ENCODE measurements at places on chromosomes 1 and 21.

GRCh38 chr1:3693321-3693720, 41.0 kb downstream of the TP73 start:
- DNase-seq = no peak

DNA sequence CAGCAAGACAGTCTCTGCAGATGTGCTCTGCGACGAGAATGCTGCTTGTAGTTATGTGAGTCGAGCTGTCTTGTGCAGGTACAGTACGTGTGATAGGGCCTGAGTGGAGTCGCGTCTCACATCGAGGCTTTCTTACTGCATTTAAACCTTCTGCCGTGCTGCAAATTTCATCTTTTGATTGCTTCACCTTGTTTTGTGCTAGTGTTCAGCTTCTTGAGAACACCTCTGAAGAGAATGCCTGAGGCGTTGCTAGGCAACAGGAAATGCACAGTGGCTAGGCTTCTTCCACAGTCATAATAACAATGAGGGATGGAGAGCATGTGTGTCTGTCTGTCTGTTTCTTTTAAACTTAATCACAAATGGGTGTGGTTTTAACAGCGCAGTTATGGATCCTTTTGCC, 52.9 kb downstream of the MRPS6 start:
- DNase-seq = no peak

- peak; percentile 38 for DNase-seq
Measured at GRCh38 chr1:110150330-110151174, at the start of gene SLC6A17. Gene SLC6A17, plus strand, starts transcription at chr1:110150494. Its CDS starts 16,436 bp downstream, at chr1:110166930.

DNA sequence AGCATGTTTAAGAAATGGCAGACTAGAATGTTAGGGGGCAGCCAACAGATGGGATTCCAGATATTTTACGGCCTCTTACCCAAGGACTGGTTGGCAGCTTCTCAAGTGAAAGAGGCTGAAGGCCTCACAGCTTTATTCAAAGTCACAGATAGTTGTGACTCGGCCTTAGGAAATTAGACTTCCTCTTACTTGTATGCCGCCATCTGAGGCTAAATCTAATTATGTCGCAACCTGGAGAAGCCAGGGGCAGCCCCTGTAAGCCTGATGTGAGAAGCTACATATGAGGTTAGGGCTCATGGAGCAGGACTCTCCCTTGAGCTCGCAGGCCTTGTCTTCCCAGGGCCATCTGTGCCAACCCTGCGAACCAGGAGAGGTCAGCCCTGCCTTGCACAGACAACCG, 352.5 kb downstream of the HHAT start:
- no peak for DNase-seq

- DNase-seq = no peak
Measured at GRCh38 chr1:53128401-53128800, 14.0 kb downstream of the SLC1A7 start.

DNA sequence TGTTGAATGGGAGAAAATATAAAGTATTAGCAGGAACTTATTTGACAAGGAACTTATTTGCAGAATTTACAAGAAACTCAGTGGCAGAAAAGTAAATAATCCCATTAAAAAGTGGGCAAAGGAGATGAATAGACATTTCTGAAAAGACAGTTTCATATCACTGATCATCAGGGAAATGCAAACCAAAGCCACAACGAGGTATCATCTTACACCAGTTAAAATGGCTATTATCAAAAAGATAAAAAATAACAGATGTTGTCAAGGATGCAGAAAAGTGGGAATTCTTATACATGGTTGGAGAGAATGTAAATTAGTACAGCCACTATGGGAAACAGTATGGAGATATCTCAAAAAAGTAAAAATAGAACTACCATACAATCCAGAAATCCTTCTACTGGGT, 61.0 kb downstream of the SYT14 start:
- DNase-seq = no peak

DNA sequence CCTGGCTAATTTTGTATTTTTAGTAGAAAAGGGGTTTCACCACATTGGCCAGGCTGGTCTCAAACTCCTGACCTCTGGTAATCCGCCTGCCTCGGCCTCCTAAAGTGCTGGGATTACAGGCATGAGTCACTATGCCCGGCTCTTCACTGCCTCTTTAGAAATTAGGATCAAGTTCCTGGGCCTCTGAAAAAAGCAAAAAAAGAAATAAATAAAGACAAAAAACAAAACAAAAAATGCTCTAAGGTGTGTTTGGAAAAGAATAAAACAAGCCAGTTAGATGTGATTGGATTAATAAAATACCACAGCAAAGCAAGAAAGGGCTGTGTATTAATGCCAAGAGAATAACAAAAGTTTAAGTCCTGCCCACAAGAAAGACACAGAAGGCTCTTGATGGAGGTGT, 4.2 kb upstream of the ABCB10 start:
- DNase-seq = no peak

DNA sequence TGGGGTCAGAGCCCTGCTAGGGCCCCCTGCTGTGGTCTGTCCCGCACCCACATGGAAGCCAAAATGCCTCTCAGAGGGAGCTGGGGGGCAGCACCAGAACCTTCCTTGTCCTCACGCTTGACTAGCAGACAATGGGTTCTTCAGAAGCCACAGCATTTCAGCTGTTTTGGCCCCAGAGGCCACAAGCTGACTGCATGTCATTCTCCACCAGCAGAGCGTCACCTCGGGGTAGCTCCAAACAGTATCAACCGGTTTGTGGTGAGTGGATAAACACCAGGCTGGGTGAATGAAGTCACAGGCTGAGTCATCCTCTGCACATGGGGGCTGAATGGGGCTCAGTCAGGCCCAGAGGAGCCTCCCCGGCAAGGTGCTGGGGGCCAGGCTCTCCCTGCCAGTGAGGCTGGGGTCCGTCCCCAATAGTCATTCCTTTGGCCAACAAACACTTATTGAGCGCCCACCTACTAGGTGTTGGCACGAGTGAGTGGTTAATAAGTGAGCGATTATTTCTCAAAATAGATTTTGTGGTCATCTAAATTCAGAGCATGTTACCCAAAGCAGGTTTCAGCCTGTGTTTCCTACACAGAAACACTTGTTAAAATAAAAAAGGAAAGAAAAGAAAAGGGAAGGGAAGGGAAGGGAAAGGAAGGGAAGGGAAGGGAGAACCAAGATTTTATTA, 9.1 kb downstream of the OLIG1 start:
- DNase-seq = peak; percentile 53

- DNase-seq = no peak
Measured at GRCh38 chr1:10479296-10479695, 4.5 kb downstream of the PEX14 start.

GRCh38 chr1:12518931-12519692, 98.9 kb downstream of the DHRS3 start:
- DNase-seq = no peak

GRCh38 chr1:231094421-231094820, 54.4 kb upstream of the FAM89A start:
- DNase-seq = no peak

DNA sequence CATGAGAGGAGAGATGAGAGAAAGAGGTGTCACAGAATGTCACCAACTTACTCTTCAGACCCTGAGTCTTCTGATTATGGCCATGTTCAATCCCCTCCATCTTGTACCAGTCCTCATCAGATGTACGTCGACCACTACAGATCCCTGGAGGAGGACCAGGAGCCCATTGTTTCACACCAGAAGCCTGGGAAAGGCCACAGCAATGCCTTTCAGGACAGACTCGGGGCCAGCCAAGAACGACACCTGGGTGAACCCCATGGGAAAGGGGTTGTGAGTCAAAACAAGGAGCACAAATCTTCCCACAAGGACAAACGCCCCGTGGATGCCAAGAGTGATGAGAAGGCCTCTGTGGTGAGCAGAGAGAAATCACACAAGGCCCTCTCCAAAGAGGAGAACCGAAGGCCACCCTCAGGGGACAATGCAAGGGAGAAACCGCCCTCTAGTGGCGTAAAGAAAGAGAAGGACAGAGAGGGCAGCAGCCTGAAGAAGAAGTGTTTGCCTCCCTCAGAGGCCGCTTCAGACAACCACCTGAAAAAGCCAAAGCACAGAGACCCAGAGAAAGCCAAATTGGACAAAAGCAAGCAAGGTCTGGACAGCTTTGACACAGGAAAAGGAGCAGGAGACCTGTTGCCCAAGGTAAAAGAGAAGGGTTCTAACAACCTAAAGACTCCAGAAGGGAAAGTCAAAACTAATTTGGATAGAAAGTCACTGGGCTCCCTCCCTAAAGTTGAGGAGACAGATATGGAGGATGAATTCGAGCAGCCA, 8.0 kb downstream of the ELOA start:
- DNase-seq = no peak

DNA sequence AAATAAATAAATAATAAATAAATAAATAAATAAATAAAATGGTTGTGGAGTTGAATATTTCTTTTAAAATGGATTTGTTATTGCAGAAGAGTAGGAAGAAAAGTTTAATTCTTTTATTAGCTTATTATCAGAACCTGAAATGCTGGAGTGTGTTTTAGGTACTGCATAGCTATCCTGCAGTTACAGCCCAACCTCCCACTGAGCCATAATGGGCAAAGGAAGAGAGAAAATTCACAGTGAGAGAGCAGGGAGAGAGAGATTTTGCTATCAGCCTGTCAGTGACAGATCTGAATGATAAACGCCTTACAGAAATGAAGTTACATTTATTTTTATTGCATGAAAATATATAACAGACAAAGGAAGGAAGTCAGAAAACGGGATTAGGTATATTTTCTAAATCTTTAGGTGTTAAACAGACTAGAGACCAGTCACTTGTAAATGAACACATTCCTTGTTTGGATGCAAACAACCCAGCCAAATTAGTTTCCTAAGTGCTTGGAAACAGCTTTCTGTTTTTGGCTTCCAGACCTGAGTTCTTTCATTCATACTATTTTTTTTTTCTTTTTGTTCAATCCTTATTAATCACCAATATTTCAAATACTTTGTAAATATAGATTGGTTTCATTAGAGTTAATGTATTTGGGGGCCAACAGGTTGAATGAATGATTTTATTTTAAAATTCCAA, 425.3 kb downstream of the USP25 start:
- DNase-seq = no peak

DNA sequence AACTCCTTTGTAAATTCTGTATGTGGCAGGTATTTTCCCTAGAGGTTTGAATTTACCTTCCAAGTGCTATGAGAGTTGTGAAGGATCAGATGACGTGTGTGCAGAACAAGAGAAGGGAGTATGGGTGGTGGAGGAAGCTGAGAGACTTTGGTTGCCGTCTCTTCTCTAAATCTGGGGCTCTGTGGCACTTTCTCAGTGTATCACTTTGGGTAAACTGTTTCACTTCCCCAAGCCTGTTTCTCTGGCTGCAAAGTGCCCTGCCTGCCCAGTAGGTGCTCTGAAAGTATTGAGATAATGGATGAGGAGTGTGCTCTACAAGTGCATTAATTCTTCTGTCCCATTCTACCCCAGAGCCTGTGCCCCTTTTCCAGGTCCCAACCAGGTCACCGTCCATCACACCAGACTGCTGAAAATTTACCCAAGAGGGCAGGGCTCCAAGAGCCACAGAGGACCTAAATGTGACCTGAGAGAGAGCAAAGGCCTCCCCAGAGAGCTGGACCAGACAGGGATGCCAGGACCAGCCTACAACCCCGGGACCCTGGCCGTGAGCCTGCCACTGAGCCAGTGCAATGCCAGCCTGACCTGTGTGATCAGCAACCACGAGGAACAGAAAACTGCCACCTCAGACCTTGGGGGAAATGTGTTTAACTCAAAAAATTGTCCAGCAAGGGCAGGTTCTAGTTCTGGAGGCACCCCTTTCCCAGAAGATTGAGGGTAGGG, 131.6 kb upstream of the ETV3 start:
- no peak for DNase-seq

DNA sequence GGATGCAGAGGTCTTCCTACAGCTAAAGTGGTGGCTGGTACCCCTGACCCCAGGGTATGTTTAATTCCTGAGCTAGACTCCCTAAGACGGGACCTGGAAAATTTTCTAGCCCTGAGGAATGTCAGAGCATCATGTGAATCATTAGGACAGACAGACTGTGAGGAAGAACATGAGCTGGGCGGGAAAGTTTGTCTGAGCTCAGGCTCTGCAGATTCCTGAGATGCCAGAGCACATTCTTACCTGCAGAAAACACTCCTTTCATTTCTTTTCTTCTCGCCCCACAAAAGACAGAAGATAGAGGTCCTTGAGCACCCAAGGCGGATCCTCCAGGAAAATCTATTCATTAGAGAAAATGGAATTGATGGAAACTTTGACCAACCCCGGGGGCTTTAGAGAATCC, 6.5 kb downstream of the CAPN2 start:
- DNase-seq = no peak

DNA sequence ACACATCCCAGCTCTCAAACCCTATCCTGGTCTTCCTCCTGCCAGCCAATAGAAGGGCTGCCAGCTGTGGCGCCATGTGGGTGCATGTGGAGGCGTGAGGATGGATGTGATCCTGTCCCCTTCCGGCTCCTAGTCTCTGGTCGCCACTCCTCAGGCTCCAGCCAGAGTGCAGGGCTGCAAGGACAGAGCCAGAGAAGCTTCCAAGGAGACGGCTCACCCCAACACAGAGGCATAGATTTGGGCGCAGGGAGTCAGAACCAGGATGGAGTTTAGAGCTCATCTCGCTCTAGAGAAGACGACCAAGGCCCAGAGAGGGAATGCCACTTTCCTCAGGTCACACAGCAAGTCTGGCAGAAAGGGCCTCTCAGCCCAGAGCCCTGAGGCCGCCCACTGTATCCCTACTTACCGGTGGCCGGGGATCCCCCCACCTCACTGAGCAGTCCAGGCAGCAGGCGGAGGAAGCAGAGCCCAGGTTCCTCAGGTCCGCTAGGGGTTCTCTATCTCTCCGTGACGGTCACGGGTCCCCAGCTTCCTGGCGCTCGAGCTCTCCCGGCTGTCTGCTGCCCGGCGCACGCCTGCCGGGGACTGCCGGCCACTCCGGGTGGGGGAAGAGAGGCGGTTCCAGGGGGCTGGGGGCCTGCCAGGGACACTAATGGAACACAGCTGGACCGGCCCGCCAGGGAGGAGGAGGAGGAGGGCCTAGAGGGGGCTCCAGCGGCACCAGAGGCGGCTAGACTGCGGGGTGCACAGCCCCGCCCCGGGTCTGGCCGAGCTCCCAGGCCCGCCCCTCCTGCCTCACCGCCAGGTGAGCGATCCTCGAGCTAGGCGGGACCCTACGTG, at the start of gene COL16A1:
Gene COL16A1, minus strand, starts transcription at position 587 of the 840 bp plus-strand sequence. CDS start 1,824 bp downstream, outside the sequence.
- no peak for DNase-seq

- DNase-seq = no peak
Measured at GRCh38 chr1:107653765-107654164, 311.2 kb downstream of the VAV3 start.

- peak; percentile 71 for DNase-seq
Measured at GRCh38 chr1:206864939-206865671, at the start of gene IL20. Gene IL20, plus strand, starts transcription at chr1:206865623. Its CDS starts 230 bp downstream, at chr1:206865853.

DNA sequence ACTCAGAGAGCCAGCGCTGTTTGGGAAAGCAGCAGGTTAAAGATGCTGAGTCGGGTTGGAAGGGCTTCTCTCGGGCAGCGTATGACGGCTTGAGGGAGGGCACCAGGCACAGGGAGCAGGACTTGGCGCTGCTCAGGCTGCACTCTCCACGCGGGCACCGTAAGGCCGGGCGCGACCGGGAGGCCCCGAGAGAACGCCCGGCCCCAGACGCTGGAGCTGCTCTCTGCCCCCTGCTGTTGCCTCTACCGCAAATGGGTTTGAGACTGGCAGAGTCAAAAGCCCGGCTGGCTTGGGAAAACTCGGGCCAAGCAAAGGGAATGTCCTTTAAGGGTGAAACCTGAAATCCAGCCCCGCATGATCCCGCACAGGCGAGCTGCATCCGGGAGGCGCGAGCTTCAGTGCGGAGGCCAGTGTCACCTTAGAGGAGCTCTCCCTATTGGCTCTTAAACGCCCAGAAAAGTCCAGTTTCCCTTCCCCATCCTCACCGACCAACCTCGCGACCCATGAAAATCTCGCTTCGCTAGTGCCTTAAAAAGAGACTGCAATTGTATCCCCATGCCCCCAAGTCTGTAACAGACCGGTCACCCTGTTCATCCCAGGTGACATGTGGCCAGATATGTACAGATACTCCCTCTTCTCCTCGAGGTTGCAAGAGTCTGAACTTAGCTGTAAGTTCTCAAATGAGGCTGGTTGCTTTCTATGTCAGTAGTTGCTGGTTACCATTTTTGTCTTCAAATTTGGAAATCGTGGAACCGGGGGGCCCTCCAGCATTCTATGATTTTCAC, 1.1 kb downstream of the PRRX1 start:
- no peak for DNase-seq
